ENCODE measurements at places on chromosomes 6 and 20.

- no peak for DNase-seq
These were observed 114.9 kb upstream of the PTPN1 start for GRCh38 chr20:50395251-50395729.

DNA sequence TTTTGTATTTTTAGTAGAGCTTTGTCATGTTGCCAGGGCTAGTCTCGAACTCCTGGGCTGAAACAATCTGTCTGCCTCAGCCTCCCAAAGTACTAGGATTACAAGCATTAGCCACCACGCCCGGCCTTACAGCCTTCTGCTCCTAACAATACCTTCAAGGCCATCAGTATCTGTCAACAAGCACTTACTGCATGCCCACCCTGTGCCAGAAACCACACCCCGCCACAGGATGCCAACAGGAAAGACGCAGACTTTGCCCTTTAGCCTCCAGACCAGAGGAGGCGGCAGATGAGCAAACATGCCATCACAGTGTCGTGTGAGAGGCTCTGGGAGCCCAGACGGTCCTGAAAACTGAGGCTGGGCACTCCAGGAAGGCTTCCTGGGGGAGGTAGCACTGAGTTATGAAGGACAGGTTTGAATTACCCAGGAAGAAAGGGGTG is 34.7 kb upstream of the TGM3 start:
- no peak for DNase-seq

- DNase-seq, result no peak
These were observed 5.5 kb downstream of the CPXM1 start for GRCh38 chr20:2794866-2795447.

DNA sequence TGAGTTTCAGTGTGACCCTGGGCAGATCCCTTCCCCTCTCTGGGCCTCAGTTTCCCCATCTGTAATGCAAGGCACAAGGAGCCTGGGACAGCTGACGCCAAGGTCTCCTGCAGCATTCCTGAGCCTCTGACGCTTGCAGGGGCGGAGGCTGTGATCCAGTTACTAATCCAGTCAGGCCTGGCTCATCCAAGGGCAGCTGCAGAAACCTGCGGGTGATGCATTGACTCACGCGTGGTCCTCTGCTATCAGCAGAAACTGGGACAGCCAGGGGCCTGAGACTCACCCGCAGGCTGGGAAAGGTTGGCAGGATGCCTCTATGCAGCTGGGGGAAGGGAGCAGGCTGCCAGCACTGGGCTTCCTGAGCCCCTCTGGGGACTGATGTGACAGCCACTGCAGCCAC is 65.0 kb upstream of the SIRPA start:
- DNase-seq, result no peak

DNA sequence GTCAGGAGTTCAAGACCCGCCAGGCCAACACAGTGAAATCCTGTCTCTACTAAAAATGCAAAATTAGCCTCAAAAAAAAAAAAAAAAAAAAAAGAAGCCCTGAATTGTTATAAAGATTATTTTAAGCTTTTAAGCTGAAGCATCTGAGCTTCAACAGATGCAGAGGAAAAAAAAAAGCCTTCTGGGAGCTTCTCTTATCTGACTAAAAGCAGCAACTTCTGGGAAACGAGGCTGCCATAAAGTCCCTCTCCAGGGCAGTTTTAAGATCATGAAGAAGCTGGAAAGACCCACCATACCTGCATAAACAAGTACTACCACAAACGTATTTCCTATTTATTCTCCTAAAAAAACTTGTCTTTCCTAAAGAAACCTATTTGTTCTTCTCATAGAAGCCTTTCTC is 3.6 kb downstream of the SERINC3 start:
- DNase-seq, result no peak

GRCh38 chr6:12369781-12370262 is 79.7 kb downstream of the EDN1 start:
- DNase-seq, result no peak

GRCh38 chr6:122717350-122717749 is 62.2 kb upstream of the FABP7 start:
- DNase-seq, result no peak

DNA sequence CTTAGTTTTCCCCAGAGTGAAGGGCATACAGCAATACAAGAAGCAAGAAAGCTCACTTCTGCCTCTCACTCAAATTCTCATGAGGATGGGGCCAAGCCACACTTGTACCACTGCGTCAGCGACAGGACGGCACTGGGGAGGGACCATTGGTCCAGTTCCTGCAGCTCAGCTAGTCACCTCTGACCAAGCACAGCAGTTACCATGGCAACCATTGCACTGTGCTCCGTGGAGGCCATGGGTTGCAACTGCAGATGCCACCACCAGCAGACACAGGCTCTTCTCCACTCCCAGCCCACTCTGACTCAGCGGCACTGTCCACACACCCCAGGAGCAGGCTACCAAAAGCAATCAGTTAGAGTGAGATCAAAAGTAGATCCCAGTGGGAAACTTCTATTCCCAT is 441.1 kb upstream of the ARID1B start:
- no peak for DNase-seq

- DNase-seq, result no peak
These were observed 326.8 kb upstream of the ARID1B start for GRCh38 chr6:156450421-156450820.

- DNase-seq, result no peak
These were observed 313.4 kb upstream of the MOCS1 start for GRCh38 chr6:40247516-40248115.

GRCh38 chr6:3797231-3798054 is 45.9 kb upstream of the PXDC1 start:
- DNase-seq, result no peak

GRCh38 chr6:36593569-36594028 is 563 bp upstream of the SRSF3 start:
- peak; percentile 85 for DNase-seq

GRCh38 chr6:45072673-45073072 is 255.5 kb upstream of the RUNX2 start:
- DNase-seq, result no peak

GRCh38 chr6:91822581-91822980 is 1235.7 kb upstream of the MAP3K7 start:
- no peak for DNase-seq

GRCh38 chr6:106163966-106164877 is 78.1 kb downstream of the PRDM1 start:
- DNase-seq, result no peak

DNA sequence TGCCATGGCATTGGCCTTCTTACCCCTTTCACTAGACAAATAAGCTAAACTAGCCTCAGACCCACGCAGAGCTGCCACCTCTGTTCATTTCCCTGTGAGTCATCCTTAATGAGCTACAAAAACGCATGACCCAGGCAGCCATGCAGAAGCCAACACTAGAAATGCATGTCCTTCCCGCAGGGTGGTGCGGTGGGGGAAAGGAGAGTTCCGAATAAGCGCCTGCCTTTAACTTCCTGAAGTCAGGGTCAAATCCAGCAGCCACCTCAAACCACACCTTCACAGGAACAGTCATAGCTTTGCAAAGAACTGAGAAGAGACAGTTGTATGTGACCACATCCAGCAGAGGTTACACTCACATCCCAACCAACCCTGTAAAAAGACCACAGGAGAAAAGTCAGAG is 40.4 kb downstream of the IRF4 start:
- no peak for DNase-seq

- peak; percentile 59 for DNase-seq
These were observed 118.0 kb downstream of the HFE start for GRCh38 chr6:26205161-26205624.

- no peak for DNase-seq
These were observed 144.2 kb downstream of the JARID2 start for GRCh38 chr6:15389765-15390723.

DNA sequence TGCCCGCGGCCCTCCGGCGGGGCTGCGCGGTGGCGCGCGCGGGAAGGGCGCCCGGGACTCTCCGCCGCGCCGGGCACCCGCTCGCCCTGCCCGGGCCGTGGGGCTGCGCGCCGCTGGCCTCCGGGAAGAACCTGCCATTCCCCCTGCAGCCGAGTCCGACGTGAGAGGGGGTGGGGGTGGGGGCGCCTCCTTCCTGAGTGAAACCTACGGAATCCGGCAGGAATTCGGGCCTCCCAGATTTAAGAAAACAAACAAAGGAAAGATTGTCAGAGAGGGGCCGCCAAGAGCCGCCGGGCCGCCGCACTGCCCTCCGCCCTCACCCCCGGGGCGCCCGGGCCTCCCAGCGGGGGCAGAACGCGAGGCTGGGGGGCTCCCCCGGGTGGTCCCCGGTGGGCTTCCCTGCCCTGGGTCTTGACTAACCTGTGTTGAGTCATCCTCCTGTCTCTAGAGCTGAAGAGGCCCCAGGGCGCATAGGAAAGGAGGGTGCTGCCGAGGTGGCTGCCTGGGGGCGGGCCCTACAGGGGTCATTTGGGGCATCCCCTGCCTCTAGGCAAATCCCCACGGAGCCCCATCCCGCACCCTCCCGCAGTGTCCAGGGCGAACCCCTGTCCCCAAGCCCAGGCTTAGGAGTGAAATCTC is 42.2 kb upstream of the FOXP4 start:
- DNase-seq, result no peak

DNA sequence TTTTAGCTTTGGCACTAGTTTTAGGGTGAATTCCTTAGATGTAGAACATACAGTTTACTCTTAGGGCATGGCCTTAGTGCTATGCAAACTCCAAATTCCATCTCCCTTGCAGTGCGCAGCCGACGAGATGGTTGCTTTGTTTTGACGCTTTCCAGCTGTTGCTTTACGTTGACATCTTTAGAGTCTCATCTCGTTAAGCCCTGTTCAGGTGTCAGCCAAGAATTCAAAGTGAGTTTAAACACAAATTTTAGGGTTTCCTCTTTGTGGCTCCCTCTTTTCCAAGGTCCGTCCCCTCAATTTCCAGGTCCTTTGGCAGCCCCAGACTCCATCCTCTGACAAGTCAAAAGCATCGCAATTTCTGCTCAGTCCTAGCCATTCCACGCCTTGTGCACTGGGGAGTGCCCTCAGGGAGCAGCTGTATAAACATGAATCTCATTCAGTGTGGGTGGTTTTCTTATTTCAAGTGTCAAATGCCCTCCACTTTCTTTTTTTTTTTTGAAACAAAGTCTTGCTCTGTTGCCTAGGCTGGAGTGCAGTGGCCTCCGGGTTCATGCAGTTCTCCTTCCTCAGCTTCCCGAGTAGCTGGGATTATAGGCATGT is 14.1 kb upstream of the MAK start:
- DNase-seq, result no peak

DNA sequence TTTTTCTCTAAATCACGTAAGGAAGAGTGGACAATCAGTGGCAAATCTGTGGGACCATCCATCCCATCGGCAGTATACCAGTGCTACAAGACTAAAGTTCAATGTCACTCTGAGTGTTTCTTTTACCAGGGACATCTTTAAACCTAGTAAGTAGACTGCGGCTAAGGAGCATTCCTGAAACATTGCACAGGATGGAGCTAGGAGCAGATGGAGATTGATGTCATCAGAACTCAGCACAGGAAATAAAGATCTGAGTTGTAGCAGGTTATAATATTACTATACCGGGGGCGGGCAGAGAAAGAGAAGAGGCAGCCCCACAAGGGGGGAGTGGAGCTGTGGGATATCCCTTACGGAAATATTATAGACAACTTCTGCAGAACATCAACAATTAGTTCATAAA is 162.1 kb downstream of the MTFR2 start:
- no peak for DNase-seq

GRCh38 chr6:61894536-61894935 is 391.5 kb downstream of the KHDRBS2 start:
- no peak for DNase-seq

DNA sequence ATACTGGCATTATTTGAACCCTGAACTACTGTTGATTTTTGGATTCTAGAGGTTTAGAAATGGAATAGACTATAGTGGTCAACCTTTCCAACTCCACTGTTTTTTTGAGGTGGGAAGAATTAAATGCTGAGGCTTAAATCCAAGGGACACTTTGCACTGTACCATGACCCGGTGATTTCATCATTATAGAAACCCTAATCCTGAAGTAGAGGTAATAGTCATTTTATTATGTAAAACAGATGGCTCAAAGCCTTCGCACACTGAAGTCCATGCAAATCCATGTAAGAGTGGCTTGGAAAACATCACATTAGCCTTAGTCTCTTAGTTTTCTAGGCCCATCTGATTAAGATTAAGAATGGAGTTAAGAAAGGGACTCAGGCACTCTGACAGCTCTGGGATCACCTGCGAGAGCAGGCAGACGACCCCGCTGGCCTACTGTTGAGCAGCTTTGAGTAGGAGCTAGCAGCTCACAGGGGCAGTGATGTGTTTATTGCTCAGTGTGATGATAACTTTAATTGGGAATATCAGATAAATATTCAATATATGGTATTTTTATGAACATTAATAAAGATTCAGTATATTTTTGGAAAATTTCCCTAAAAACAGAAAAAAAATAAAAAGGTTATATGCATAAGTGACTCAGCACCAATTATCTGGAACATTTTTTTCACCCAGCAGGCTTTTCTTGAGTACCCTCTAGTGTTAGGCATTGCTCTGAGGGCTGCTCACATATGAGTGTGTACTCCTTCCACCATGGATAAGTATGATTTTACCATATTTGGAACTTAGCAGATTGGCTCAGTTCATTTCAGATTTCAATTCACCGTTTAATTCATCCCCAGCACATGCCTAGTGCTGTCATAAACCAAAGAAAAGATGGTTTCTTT is 13.4 kb downstream of the SLX4IP start:
- no peak for DNase-seq

- peak; percentile 33 for DNase-seq
These were observed 82.9 kb upstream of the FOXP4 start for GRCh38 chr6:41463062-41463930.

GRCh38 chr6:160974304-160974771 is 17.2 kb upstream of the MAP3K4 start:
- no peak for DNase-seq

GRCh38 chr6:111745186-111745585 is 128.1 kb downstream of the FYN start:
- no peak for DNase-seq

DNA sequence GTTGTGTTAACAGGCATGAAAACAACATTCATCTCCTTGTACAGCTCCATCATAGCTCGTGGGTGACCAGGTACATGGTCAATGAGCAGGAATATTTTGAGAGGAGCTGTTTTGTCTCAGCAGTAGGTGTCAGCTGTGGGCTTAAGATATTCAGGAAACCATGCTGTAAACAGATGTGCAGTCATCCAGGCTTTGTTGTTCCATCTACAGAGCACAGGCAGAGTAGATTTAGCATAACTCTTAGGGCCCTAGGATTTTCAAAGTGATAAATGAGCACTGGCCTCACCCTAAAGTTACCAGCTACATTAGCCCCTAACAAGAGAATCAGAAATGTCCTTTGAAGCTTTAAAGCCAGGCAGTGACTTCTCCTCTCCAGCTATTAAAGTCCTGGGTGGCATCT is 154.2 kb downstream of the BTBD9 start:
- DNase-seq, result no peak
